Hematopoietic multipotent progenitor cell treated with erythropoietin and hydrocortisone succinate and interleukin-3 and kit ligand, for 4 days (in vitro differentiated cells): ENCODE measurements at places on chromosomes 6 and 20.

DNA sequence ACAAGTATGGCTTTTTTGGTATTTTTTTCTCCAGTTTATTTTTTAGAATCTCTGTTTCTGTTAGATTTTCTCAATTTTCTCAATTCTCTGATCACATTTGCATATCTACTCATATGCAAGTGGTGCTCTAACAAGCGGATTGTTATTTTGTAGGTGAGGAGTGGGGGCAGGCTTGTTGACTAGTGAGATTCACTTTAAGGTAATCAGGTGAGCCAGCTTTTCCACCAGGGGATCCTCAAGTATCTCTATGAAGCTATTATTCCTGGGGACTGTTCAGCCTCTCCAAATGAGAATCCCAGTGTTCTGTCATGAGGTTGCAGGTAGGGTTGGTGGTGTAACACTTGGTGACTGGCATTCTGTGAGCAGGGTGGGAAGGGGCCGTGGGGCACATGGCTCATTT is 274.3 kb upstream of the FERMT1 start:
- no peak for DNase-seq

GRCh38 chr6:106146852-106147351 is 60.8 kb downstream of the PRDM1 start:
- DNase-seq, result no peak

GRCh38 chr20:32806356-32806755 is 13.4 kb upstream of the MAPRE1 start:
- no peak for DNase-seq

DNA sequence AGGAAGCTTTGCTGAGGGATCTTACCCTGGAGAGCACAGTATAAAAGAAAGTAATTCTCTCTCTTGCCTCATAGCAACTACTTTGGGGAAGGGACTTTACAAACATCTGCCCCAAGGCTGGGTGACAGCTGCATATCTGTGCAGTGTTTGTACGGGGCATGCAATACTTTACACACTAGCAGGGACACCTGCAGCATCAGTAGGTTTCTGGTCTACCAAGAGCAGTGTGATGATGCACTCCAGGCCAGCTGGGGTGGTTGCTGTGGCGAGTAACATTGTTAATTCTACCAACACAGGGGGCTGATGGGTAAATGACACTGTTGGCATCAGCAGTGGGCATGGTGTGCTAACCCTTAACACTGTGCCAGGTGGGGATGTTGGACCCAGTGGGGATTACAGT is 48.0 kb downstream of the ADTRP start:
- peak; percentile 26 for DNase-seq

DNA sequence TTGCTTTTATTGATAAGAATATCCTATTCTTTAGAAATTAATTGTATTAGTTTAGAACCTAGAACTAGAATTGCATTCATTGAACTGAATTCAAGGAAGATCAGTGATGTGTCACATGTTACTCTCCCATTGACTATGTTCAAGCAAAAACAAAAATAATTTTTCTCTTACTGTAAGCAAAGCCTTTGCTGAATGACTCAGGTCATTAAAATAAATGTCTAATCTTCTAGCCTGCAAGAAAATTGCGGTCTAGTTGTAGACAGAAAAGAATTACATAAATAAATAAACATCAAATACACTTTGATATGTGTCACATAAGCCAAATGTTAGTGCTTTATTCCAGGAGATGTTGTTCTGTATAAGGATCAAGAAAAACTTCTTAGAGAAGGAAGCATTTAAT is 387.9 kb downstream of the ADGRB3 start:
- DNase-seq, result no peak

DNA sequence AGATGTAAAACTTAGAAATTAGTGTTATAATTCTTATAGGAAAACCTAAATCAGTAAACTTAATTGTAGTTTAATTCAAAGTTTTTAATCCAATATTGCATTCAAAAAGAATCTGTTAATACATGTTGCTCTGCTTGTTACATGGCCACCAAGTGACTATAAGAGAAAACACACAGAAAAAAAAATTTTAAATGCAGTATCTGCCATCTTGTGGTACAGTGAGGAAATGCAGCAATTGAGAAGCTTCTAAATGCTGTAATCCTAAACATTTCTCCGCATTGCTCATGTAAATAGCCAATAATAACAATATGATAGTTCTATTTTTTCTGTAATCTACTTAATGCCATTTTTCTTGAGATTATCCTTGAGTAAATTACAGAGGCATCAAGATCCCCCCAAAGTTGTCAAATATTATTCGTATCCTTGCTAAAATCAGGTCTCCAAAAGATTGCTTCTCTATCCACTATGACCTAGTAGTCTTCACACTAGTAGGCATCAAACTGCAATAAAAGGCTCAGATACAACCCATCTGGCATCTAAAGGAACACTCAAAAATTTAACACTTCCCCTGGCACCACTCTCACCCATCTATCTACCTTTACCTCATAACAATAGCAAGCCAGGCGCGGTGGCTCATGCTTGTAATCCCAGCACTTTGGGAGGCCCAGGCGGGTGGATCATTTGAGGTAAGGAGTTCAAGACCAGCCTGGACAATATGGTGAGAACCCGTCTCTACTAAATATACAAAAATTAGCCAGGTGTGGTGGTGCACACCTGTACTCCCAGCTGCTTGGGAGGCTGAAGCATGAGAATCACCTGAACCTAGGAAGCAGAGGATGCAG is 34.6 kb downstream of the HDAC2 start:
- DNase-seq, result peak; percentile 84

- no peak for DNase-seq
Measured at GRCh38 chr6:128235556-128235955, 284.8 kb downstream of the PTPRK start.

DNA sequence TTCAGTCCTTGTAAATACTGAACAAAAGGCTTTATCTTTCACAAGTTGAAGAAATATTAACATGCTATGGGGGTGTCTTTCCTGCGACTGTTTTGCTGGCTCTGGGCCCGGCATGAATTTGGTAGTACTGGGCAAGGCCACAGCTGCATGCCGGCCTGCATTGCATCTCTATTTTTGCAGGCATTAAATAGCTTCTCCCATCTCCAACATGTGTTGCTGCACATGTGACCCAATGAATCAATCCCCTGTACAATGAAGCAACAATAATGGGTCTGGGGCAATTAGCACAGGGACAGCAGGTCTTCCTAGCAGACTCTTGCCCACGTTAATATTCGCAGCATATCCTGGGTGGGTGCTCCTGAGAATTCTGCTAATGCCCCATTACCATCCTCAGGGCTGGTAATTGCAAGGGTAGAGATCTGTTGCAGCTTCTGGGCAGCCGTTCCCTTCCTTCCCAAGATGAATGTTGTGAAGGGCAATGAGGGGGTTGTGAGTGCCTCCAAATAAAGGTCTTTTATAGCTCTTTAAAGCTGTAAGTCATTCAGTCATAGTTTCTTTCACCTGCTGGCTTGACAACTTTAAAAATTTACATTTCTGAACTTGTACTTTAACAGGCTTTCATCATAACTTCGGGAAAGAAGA is 24.3 kb upstream of the CDYL start:
- no peak for DNase-seq

DNA sequence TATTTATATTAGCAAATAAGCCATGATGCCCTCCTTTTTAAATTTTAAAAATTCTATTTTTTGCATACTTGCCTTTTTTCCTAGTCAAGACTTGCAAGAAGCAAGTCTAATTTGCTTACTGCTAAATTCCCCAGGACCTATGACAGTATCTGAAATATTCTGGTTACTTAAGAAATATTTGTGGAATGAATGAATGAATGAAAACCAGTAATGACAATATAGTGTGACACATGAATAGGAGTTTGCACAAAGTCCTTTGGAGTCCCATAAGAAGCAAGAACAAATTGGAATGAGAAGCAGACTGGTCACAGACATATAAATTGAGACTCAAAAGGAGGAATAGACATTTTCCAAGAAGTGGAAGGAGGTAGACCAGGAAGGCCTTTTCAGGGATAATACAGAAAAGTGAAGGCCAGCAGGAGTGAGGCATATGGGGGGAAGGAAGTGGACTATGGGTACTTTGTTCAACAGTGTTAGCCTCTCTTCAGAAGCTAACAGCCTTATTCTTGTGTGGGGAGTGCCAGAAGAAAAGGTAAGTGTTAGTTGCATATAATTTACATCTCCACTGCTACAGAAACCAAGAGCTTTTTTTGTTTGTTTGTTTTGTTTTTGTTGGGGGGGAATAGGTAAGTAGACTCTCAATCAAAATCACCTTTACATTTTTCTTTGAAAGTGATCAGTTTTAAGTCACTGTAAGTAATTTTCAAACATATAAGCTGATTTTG is 93.6 kb upstream of the FAM184A start:
- no peak for DNase-seq

- no peak for DNase-seq
Measured at GRCh38 chr6:34300332-34300751, 51.5 kb upstream of the SMIM29 start.

GRCh38 chr6:39391182-39391581 is 68.7 kb upstream of the KCNK16 start:
- no peak for DNase-seq

- no peak for DNase-seq
Measured at GRCh38 chr6:170198298-170198697, 92.6 kb downstream of the DLL1 start.

GRCh38 chr20:40945754-40946450 is 82.7 kb upstream of the TOP1 start:
- peak; percentile 69 for DNase-seq

- DNase-seq, result peak; percentile 22
Measured at GRCh38 chr6:143592335-143592734, 80.8 kb upstream of the FUCA2 start.

DNA sequence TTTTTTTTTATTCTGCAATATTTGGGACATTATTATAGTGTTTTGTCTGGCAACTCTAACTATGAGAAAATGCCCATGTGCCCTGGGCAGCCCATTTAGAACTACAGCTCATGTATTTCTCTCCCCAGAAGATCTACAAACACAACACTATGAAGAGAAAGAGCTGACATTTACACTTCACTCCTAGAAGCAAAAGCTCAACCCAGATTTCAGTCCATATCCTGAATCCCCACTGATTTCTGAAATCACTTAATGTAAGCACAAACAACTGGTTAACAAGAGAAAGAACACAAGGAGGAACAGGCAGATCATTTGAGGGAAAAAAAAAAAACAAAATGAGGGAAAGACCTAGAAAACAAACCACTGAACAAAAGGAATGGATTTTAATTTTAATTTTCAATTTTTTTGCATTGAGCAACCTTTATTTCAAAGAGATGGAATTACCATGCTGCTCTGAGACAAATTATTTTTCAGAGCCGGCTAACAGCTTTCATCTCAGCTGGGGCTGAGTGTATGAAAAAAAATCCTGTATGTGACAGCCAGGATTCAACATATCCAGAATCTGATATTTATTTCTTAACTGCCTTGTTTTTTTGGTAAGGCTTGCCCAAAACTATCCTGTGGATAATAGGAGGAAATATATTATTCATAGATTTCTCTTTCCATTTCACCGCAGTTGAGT is 32.5 kb downstream of the KIAA0319 start:
- DNase-seq, result no peak

- DNase-seq, result no peak
Measured at GRCh38 chr20:45189067-45189609, 14.4 kb downstream of the PI3 start.

- no peak for DNase-seq
Measured at GRCh38 chr6:17729223-17730077, 22.7 kb upstream of the NUP153 start.

GRCh38 chr6:163418311-163419029 is 4.0 kb downstream of the QKI start:
- DNase-seq, result no peak

- DNase-seq, result no peak
Measured at GRCh38 chr20:62782149-62782892, 14.0 kb upstream of the MRGBP start.

GRCh38 chr6:1596088-1596852 is 13.4 kb upstream of the FOXC1 start:
- DNase-seq, result peak; percentile 70

DNA sequence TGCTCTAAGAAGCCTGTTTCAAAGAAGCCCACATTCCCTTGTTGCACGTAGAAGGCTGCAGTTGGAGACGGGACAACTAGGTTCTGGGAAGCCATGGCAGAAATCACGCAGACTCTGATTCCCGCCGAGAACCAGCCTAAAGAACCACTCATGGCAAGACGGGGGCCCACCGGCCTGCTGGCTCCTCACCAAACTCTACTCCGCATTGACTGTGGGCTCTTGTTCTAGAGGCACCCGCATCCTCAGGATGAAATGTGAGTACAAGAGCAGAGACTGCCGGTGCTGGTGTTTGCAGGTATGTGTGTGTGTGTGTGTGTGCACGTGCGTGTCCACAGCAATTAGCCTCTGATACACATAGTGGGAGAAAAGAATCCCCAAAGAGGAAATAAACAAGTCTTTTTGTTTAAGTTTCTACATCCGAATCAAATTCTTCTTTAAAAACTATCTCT is 42.3 kb upstream of the NR2E1 start:
- no peak for DNase-seq

DNA sequence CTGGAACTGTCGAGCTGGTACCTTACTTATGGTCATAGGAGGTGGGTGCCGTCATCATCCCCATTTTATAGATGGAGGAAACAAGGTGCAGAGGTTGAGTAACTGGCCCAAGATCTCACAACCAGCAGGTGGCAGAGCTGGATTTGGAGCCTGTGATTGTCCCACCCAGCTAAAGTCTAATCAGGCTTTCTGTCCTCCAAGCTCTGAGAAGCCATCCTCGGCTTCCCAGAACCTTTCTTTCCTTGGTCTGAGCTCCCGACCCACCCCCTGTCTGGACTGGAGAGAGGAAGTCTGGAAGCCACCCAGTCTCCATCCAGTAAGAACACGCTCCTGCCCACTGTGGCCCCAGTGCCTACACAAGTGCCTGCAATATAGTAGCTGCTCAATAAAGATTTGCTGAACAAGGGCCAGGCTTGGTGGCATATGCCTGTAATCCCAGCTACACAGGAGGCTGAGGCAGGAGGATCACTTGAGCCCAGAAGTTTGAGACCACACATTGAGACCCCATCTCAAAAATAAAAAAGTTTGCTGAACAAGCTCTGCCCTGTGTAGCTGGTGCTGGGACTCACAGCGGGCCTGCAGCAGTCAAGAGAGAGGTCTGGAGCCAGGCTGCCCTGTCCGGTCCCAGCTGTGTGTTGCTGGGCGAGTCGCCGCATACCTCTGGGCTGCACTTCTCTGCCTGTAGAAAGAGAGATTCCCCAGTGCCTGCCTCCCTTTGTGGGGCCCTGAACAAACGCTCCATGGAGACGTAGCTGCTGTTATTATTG is 32.5 kb upstream of the DLGAP4 start:
- peak; percentile 44 for DNase-seq

- DNase-seq, result no peak
Measured at GRCh38 chr6:82877213-82878195, 188.1 kb downstream of the UBE3D start.

- peak; percentile 86 for DNase-seq
Measured at GRCh38 chr6:87436435-87436834, 28.7 kb downstream of the CFAP206 start.

DNA sequence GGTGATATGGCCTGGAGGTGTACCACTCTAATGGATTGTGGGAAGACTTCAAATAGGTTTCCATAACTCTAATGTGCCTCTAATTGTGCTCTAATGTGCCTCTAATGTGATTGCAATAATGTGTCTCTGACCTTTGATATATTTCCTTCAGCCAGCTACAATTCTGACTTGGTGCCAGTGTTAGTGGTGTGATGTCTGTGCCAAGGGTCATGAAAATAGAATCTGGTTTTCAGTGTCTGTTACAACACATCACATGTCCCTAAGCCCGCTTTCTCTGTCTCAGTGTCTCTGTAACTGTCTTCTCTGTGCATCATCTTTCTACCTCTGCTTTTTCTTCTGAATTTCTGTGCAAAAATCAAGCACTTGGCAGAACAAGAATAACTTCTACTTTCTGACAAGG is 77.2 kb upstream of the ECI2 start:
- DNase-seq, result no peak
